Activated T-cell treated with anti-CD3 and anti-CD28 coated beads for 48 hours (primary cell): ENCODE measurements at places on chromosomes 4 and X.

GRCh38 chrX:123990602-123991001 is 29.1 kb downstream of the STAG2 start:
- DNase-seq = no peak

- no peak for DNase-seq
Observed at GRCh38 chr4:76606645-76607265, 171.7 kb downstream of the SHROOM3 start.

DNA sequence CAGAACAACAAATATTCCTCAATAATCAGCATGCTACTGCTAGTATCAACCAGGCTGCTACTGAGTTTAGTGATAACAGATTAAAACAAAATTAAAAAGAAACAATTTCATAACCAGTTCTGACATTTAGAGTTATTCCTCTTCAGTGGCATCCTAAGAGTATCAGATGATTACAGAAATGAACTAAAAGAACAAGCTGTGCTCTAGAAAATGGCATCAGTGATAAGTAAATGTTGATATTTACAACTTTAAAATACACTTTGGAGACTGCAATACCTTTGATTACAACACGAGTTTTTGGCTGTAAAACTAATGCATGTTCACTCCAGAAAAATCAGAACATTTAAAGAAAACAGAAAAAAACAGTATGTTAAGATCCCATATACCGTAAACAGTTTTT is 72.9 kb downstream of the ADGRA3 start:
- DNase-seq = no peak

- no peak for DNase-seq
Observed at GRCh38 chr4:108391701-108392455, 223.1 kb upstream of the LEF1 start.

GRCh38 chrX:3299636-3300035 is 46.8 kb downstream of the MXRA5 start:
- no peak for DNase-seq

DNA sequence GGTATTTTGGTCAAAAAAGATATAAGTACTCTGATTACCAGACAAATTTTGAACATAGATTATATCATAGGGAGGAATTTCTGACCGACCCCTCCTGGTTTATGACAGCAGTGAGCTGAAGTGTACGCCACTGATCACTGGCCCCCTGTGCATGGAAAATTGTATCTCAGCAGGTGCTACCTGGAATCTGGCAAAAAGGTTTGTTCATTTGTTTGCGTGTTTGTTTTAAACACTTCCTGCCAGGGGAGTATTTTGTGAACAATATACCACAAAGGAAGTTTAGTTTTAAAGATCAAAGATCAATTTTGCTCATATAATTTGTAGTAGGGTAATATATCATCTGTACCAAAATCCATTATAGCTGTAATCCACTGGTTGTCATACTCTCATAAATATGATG is 219.7 kb upstream of the TENM3 start:
- no peak for DNase-seq

GRCh38 chrX:14729058-14729457 is 143.8 kb downstream of the FANCB start:
- no peak for DNase-seq

DNA sequence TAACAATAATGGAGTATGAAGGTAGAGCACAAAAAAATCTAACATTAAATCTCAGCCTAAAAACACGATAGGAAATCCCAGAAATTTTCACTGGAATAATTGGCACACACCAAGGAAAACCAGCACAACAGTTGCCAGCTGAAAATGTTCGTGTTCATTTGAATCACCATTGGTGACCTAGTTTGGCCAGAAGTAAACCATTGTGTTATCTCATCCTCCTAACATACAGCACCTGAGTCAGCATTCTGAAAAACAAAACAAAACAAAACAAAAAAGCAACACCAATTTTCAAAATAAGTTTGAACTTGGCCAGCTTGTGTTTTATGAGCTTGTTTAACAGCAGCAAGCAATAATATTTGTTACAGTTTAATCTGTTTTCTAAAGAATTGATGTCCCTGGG is 41.1 kb downstream of the UCHL1 start:
- DNase-seq = no peak

- DNase-seq = no peak
Observed at GRCh38 chr4:110508827-110509710, 33.1 kb downstream of the ENPEP start.

GRCh38 chr4:41213625-41214135 is 662 bp downstream of the APBB2 start:
- DNase-seq = no peak

- DNase-seq = no peak
Observed at GRCh38 chr4:145840801-145841200, 97.8 kb downstream of the ZNF827 start.

DNA sequence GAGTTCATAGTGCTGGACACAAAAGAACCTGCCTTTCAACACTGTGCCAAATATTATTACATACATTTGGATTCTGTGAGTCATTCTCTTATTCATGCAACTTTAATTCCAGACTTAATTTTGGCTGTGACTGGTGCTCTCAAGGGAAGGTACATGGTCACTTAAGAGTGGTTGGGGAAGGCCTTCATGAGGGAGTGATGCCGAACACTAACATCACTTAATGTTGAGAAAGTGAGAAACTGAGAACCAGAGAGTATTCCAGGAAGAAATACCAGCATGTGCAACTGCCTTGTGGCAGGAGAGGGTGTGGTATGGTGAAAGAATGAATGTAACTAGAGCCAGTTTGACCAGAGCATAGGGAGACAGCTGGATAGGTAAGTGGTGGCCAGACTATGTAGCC is 41.5 kb upstream of the FHDC1 start:
- DNase-seq = no peak

GRCh38 chr4:4843635-4844291 is 15.7 kb upstream of the MSX1 start:
- DNase-seq = no peak

- DNase-seq = no peak
Observed at GRCh38 chr4:2247128-2248043, 5.5 kb upstream of the HAUS3 start.

DNA sequence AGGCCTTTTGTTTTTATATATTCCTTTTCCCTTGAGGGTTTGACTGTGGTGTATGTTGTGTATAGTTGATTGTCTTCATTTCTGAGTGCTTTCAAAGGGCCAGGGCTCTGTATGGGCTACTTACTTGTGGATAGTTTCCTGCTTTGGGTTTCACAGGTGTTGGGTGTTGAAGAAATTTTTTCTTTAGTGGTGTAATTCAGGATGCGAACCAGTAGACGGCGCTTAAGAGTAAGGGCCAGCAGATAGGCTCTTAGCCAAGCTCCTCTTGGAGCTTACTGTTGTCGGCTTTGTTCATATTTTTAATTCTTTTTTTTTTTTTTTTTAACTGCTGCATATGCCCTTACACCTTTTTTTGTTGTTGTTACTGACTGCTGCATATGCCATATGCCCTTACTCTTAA is 276.3 kb upstream of the GALNT7 start:
- DNase-seq = no peak

- DNase-seq = no peak
Observed at GRCh38 chrX:8721536-8721935, 10.4 kb downstream of the ANOS1 start.

GRCh38 chrX:149274516-149275105 is 230.5 kb downstream of the IDS start:
- no peak for DNase-seq

- DNase-seq = no peak
Observed at GRCh38 chrX:2697306-2697705, 6.2 kb downstream of the CD99 start.

- DNase-seq = peak; percentile 90
Observed at GRCh38 chr4:17614416-17615299, at the start of gene MED28. Gene MED28, plus strand, starts transcription at chr4:17614641. Its CDS starts 14 bp downstream, at chr4:17614655.

DNA sequence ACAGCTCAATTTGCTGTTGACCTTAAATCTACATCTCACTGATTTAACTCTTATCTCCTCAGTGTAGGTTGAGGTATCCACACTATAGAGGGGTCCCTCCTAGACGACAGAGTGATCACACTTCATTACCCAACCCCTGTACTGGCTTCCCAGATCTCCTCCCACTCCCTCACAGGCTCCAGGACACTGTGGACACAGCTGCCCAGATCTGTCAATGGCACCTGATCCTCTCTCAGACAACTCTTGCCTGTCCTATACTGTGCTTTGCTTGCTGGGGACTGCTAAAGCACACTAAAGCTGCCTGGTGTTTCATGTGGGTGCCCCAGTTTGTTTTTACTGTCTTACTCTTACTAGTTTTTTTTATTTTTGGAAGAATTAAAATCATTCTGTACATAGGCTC is 27.9 kb downstream of the RAB40AL start:
- no peak for DNase-seq

- DNase-seq = no peak
Observed at GRCh38 chrX:42131856-42132255, 208.5 kb upstream of the CASK start.

GRCh38 chrX:9749146-9749692 is 16.4 kb downstream of the GPR143 start:
- no peak for DNase-seq

DNA sequence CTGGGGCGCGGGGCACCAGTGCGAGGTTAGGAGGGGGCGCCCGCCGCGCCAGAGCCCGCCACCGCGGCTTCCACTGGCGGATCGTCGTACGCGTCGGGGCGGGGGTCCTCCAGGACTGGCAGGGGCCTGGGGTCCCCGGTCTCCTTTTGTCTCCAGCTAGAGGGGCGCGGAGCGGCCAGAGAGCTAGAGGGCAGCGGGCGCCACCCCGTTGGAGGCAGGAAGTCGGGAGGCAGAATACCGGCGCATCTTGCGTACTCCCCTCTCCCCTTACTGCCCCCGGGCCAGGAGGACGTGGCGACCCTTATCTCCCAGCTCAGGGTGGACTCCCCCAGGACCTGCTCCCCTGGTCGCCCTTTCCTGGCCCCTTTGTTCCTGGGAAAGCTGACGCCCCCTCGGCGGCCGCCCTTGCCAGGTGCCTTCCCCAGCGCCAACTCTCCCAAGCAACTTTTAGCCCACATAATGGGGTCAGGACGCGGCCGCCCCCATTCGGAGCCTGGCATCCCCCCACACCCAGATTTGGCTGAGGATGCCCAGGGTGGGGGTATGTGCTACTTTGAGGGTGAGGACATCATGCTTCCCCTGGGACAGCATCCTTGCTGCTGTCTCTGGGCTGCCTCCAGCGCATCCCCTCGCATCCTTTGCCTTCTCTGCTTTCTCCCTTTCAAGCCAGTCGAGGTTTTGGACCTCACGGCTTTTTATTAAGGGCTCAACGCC is 933 bp downstream of the CNKSR2 start:
- no peak for DNase-seq

DNA sequence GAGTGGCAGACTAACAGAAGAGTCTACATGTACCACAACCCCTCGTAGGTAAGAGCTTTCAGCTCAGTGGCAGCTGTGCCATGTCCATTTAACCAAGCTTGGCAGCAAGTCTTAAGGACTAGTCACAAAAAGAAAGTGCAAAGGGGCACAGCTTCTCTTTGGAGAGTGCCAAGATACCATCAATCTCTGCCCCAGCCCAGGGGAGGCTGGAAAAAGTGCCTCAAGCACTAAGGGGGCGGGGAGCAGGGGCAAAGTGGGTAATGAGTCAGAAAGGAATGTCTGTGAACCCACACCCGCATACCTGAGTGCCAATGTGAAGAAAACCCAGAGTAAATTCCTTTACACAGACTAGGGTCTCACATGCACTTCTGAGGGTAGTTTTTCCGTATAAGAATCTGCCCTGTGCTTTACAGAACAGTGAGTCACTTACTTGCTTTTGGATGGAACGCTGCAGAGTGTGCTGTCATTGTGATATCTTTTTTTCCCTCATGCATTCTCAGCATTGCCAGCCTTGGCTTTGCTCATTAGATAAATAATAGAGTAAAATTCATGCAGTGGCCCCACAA is 219.8 kb downstream of the ZNF674 start:
- DNase-seq = peak; percentile 43

GRCh38 chrX:40550066-40550465 is 30.7 kb upstream of the ATP6AP2 start:
- no peak for DNase-seq

DNA sequence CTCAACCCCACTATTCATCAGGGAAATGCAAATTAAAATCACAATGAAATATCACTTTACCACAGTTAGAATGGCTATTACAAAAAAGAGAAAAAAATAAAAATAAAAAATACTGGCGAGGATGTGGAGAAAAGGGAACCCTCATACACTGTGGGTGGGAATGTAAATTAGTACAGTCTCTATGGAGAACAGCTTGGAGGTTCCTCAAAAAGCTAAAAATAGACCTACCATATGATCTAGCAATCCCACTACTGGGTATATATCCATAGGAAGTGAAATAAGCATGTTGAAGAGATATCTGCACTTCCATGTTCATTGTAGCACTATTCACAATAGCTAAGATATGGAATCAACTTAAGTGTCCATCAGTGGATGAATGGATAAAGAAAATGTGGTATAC is 50.5 kb upstream of the PAGE1 start:
- DNase-seq = no peak

- no peak for DNase-seq
Observed at GRCh38 chrX:37722595-37722994, 37.0 kb downstream of the XK start.

DNA sequence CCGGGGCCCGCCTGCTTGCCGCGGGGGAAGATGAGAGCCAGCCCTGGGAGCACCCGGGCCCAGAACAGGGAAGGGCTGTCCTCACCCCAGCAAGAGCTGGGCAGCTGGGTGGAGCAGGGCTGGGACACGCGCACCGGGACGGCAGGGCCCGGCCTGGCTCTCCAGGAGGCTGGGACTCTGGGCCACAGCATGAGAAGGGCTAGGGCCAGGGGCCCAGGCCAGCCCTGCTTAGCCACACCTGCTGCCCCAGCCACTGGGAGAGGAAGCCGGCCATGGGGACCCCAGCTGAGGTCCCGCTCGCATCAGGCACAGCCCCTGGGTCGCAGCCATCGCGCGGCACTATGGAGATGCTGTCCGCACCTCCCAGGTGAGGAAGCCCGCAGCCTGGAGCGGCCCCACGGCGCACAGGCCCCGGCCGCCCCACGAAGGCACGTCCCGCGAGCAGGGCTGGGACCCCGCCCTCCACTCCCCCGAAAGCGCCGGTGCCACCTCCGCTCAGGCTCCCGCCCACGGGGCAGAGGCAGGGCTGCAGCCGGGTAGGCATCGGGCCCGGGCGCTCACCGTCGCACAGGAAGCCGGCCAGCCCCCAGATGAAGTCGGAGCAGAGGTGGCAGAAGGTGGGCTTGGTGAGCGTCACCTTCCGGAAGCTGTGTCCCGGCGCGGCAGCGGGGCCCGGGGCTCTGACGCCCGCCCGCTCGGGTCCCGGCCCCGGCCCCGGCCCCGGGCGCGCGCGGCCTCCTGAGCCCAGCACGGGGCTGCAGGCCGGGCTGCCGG is 531 bp downstream of the DGKQ start:
- DNase-seq = peak; percentile 41

- no peak for DNase-seq
Observed at GRCh38 chr4:123043013-123043412, 120.6 kb upstream of the NUDT6 start.

- DNase-seq = no peak
Observed at GRCh38 chrX:16250296-16250695, 83.0 kb downstream of the MAGEB17 start.
